ENCODE measurements at places on chromosomes 6 and 20.

GRCh38 chr6:31114541-31114878 lies at the start of gene PSORS1C1:
PSORS1C1 (plus strand) TSS chr6:31114800; CDS start chr6:31129633, 14,833 bp downstream.
- H3K36me3 ChIP-seq, result no peaks in the 10 kb centered on the region
- H3K27me3 ChIP-seq, result no peaks in the 10 kb centered on the region
- H3K27ac ChIP-seq, result no peak within 1 kb of the TSS
- DNase-seq, result no peak

- H3K27ac ChIP-seq, result no peak overlapping the region
- H3K36me3 ChIP-seq, result no peaks in the 10 kb centered on the region
- H3K4me3 ChIP-seq, result no peak overlapping the region
- no peak for DNase-seq
- no peaks in the 10 kb centered on the region for H3K27me3 ChIP-seq
Measured at GRCh38 chr6:160678230-160678629, 14.2 kb upstream of the LPA start.

- no peak overlapping the region for H3K27ac ChIP-seq
- peak; percentile 57 for DNase-seq
- H3K36me3 ChIP-seq, result no peaks in the 10 kb centered on the region
- no peaks in the 10 kb centered on the region for H3K4me1 ChIP-seq
Measured at GRCh38 chr6:125906158-125906998, 50.2 kb upstream of the HINT3 start.

DNA sequence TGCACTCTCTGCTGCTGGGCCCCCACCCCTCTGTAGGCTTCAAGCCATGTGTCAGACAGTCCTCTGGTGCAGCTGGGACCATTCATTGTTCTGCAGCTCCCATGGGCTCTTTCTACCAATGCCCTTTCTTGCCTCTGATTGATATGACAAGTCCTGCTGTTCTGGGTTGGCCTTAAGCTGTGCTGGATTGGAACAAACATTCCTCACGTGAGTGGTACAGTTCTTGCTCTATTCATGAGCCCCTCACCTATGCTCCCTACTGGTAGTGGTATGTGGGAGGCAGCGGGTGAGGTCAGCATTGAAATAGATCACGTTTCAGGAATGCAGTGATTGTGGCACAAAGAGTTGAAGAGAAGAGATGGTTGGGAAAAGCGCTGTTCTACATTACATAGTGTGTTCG lies 48.8 kb upstream of the RALY start:
- H3K36me3 ChIP-seq, result no peaks in the 10 kb centered on the region
- H3K27ac ChIP-seq, result no peak overlapping the region
- H3K4me3 ChIP-seq, result no peak overlapping the region
- H3K27me3 ChIP-seq, result no peaks in the 10 kb centered on the region
- DNase-seq, result no peak

- no peaks in the 10 kb centered on the region for H3K36me3 ChIP-seq
- H3K4me1 ChIP-seq, result no peaks in the 10 kb centered on the region
- DNase-seq, result no peak
- H3K4me3 ChIP-seq, result no peak overlapping the region
- no peaks in the 10 kb centered on the region for H3K27me3 ChIP-seq
Measured at GRCh38 chr20:23311947-23312506, 38.6 kb upstream of the NXT1 start.

DNA sequence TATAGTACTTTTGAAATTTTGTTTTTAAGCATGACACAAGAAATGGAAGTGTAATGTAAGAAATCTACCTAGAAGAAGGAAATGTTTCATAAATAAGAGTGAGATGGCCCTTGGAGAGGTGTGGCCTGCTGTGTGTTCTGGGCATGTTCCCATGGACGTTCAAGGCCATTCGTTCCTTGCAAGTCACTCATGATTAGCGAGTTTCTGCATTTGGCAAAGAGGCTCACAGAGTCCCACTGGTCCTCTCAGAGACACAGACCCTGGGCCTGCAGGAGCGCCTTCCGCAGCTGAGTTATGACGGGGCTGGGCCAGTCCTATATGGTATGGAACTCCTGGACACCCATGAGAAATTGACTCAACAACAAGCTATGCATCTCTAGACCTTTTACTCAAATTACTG lies 7.2 kb downstream of the THBS2 start:
- H3K27ac ChIP-seq, result no peak overlapping the region
- no peak for DNase-seq
- no peak overlapping the region for H3K4me3 ChIP-seq
- H3K36me3 ChIP-seq, result no peaks in the 10 kb centered on the region
- H3K27me3 ChIP-seq, result no peaks in the 10 kb centered on the region

DNA sequence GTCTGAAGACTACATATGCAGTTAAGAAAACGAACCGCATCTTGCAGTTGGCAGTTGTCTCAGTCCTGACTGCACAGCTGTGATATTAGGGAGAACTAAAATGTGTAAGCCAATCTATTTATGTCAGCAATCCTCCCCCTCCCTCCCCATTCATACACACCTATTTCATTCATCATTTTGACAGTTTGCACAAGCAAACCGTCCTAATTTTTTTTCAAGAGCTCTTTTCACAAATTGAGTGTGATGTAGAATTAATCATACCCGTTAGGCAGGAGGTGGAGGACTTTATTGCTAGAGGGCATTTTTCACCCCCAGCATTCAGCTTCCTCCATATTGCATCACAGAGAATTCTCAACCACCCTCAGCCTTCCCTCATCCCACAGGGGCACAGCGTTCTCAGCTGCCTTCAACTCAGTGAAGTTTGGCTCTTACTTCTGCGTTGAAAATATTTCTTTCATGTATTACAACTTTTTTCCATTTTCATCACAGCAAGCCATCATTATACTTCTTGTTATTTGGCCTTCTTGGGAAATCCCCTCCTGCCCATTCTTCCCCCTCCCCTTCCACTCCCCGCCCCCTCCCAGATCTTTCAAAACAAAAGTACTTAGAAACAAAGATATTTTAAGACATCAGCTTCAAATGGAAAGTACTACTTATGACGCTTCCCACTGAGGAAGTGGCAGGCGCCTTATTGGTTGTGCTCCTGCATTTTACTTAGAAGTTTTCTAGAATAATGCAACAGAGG lies 37.5 kb downstream of the NOX3 start:
- H3K27me3 ChIP-seq, result no peaks in the 10 kb centered on the region
- H3K4me1 ChIP-seq, result peaks cover 23% of the 10 kb centered on the region

DNA sequence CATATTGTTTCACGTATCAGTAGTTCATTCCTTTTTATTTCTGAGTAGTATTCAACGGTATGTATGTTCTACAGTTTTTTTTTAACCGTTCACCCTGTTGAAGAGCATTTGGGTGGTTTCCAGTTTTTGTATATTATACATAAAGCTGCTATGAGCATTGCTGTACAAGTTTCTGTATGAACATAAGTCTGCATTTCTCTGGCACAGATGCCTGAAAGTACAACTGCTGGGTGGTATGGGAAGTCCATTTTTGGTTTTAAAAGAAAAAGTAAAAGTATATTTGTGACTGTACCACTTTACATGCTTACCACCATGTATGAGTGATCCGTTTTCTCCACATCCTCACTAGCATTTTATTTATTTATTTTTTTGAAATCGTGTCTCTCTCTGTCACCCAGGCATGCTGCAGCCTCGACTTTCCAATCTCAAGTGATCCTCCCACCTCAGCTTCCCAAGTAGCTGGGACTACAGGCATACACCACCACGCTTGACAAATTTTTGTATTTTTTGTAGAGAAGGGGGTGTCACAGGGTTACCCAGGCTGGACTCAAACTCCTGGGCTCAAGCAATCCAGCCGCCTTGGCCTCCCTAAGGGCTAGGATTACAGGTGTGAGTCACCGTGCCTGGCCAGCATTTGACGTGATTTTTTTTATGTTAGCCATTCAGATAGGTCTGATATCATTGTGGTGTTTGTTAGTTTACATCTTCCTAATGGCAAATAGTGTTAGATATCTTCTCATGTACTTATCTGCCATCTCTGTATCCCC lies 11.0 kb upstream of the SIM1 start:
- H3K4me3 ChIP-seq, result no peak overlapping the region
- H3K4me1 ChIP-seq, result no peaks in the 10 kb centered on the region
- H3K27ac ChIP-seq, result no peak overlapping the region

DNA sequence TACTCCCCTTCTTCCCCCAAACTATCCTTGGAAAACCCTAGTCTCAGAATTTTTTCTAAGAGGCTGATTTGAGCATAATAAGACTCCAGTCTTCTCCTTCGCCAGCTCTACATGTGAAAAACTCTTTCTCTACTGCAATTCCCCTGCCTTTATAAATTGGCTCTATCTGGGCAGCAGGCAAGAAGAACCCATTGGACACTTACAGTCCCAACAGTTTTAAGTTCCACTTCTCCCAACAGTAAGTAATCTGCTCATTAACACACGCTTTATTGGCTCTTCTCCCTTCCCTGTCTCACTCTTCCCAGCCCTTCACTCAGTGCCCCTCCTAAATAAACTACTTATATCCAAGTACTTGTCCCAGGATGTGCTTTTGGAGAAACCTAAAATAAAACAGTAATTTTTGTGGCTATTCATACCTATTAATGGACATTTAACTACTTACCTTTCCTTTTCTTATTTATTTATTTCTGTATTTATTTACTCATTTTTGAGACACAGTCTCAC lies 11.1 kb upstream of the DDR1 start:
- H3K27me3 ChIP-seq, result no peaks in the 10 kb centered on the region
- H3K4me1 ChIP-seq, result peaks cover 12% of the 10 kb centered on the region
- H3K4me3 ChIP-seq, result no peak overlapping the region
- no peak for DNase-seq

GRCh38 chr20:52622081-52622480 lies 350.1 kb upstream of the TSHZ2 start:
- DNase-seq, result no peak
- no peaks in the 10 kb centered on the region for H3K4me1 ChIP-seq
- no peaks in the 10 kb centered on the region for H3K27me3 ChIP-seq
- no peak overlapping the region for H3K4me3 ChIP-seq

DNA sequence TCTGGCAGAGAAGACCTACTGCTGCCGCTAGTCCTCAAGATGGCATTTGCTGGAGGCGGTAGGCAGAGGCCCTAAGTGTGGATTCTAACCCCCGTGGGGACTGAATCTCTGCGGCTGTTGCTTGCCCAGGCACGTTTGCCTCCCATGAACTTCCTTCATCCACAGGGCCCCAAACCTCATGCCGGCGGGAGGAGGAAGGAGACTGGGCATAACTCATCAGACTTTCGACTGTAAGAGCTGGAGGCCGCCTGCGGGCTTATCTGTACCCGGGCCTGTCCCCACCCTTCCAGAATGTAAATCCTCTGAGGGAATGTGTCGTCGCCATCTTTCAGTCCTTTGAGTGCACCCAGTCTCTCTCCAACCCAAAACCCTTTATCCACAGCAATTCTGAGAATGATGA lies 990 bp downstream of the ZFP57 start:
- H3K27ac ChIP-seq, result no peak overlapping the region
- H3K27me3 ChIP-seq, result no peaks in the 10 kb centered on the region
- no peaks in the 10 kb centered on the region for H3K36me3 ChIP-seq
- no peak overlapping the region for H3K4me3 ChIP-seq
- no peaks in the 10 kb centered on the region for H3K4me1 ChIP-seq

DNA sequence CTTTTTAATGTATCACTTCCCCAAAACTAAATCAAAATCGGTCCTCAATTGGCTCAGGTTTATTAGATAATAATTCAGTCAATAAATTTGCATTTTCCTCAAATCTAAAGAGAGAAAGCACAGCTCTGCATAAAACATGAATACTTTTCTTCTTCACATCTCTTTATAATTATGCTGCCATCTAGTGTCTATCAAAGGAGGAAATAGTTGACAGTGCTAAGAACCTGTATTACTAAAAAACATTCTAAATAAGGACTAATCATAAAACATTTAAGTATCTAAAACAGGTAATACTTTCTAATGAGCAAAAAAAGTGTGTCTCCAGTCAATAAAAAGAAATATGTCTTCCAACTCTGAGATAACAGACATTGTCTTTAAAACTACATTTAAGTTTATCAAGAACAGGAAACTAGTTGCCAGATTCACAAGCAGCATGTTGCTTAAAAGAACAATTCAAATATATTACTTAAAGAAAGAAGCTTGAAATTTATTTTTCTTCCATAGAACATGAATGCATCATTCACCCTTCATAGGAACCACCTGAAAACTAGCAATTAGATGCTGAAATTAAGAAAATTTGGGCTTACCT lies 56.5 kb upstream of the DST start:
- DNase-seq, result no peak
- no peak overlapping the region for H3K27ac ChIP-seq
- H3K4me1 ChIP-seq, result no peaks in the 10 kb centered on the region

DNA sequence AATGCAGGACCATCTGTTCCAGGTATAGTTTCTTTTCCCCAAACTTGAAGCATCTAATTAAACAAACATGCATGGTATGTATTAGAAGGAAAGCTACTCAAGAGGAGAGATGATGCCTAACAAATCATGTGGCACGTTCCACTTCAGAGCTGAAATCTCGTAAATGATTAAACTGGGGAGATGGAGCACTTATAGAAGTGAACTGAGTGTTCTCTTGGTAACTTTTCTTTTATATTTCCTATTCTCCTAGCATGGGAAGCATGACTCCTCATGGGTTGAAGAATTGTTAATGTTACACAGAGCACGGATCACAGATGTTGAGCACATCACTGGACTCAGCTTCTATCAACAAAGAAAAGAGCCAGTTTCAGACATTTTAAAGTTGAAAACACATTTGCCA lies 61.1 kb downstream of the CCN2 start:
- H3K27ac ChIP-seq, result no peak overlapping the region
- no peak overlapping the region for H3K4me3 ChIP-seq
- H3K4me1 ChIP-seq, result no peaks in the 10 kb centered on the region
- no peaks in the 10 kb centered on the region for H3K36me3 ChIP-seq
- H3K27me3 ChIP-seq, result no peaks in the 10 kb centered on the region
- DNase-seq, result no peak

DNA sequence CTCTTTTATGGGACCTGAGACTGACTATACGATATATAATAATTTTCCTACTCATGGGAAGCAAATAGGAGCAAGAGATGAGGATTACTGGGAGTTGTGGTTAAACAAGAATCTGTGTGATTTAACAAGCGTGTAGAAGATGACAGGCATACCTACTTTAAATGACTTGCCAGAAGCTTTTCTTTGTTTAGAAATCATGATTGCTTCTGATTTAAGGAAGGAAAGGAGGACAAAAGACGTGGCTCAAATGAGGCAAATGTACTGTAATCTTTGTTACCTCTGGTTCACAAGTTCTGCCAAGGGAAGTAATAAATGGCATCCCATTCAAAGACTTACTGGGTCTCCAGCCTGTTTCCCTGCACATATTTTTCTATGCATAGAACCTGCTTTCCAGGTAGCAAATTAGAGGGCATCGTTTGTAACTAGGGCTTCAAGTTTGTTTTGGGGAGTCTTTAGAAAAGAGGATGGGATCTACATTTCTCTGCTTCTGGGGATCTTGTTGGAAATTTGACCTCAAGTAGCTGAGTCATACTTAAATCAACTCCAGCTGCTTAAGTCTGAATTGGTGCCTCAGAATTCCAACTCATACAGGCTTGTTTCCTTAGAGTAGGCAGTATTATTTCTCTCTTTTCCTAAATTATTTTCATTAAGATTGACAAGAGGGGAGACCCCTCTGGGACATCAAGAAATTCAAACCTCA lies 2.9 kb upstream of the TRMT11 start:
- no peaks in the 10 kb centered on the region for H3K27me3 ChIP-seq
- no peak overlapping the region for H3K27ac ChIP-seq
- H3K4me3 ChIP-seq, result no peak overlapping the region
- DNase-seq, result no peak
- no peaks in the 10 kb centered on the region for H3K36me3 ChIP-seq
- peaks cover 28% of the 10 kb centered on the region for H3K4me1 ChIP-seq
